NB4 (cell line): ENCODE measurements at places on chromosomes 1 and 21.
A peak's percentile ranks its signal among the peaks of the same experiment; 100 is the strongest.

DNA sequence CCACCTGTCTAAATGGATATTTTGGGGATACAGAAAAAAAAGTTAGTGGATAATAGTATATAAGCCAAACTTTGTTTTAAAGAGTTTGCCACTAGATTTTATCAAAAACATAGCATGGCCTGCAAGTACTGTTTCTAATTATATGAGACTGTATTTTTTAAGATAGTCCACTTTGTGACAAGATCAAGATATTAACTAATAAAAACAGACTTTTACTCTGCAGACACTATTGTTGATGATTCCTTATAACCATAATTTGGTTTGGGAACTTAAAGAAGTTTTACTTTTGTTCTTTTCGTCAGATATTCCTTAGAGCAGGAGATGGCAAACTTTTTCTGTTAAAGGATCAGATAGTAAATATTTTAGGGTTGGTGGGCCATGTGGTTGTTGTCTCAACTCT, 36.4 kb downstream of the SMG7 start:
- DNase-seq, result no peak

- no peak for DNase-seq
These were observed 12.3 kb upstream of the HSD11B1 start for GRCh38 chr1:209692296-209692695.

- DNase-seq, result no peak
These were observed 954 bp downstream of the MARK1 start for GRCh38 chr1:220528679-220529501.

DNA sequence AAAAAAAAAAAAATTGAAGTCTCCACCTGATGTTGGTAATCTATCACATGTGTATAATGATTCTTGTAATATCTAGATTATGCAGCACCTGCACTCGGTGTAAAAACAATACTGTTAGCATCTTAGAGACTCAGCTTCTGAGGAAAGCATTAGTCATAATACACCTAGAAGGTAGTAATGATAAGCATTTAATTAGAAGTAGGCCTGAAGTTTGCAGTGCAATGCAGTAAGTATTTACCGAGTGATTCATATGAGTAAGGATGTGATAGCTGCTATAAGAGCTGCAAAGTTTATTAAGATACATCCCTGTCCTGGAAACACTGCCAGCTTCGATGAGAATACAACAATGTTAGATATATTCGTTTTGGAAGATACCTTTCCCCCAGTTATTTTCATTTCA, 196.4 kb downstream of the GREM2 start:
- DNase-seq, result no peak

- DNase-seq, result no peak
These were observed 5.3 kb downstream of the CELSR2 start for GRCh38 chr1:109254621-109255096.

- no peak for DNase-seq
These were observed 48.5 kb downstream of the SCCPDH start for GRCh38 chr1:246772686-246773085.

DNA sequence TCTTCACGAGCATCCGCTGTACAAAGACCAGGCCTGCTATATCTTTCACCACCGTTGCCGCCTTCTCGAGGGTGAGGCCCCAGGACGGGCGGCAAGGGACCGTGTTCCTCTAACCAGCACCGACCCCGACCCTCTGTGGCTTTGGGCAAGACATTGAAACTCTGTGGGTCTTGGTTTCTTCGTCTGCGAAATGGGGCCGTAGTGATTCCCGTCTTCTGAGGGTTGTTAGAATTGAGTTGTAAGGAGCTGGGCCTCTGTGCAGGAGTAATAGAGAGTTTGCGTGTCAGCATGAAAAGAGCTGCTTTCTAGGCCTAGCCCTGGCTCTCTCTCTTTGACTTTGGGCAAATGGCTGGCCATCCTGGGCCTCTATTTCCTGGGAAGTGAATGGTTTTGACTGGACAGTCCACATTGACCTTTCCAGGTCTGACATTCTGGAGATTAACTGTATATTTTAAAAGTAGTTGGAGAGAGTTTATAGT, 591 bp downstream of the MRPL37 start:
- no peak for DNase-seq

DNA sequence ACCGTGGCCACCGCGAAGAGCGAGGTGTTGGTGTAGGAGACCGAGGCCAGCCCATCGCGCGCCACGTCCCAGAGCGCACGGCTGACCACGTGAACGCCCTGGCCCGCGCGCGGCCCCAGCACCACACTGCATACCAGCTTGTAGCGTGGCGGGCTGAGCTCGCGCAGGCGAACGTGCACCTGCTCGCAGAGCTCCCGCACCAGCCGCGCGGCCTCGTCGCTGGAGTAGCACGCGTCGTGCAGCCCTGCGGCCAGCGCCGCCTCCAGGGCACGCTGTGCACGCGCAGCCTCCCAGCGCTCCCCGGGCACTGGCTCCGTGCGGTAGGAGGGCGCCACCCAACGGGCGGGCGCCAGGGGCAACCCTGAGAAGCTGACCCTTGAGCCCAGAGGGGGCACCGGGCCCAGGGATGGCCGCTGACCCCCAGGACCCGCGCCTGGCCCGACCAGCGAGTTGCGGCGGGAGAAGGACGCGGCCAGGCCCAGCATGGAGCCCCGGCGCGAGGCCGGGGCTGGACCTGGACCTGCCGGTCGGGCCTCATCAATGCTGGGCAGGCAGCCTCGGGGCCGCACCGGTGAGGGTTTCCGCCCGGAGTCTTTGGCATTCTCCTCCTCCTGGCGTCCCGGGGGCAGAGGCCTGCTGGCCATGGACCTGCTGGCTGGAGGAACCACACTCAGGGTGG, 987 bp downstream of the DYNLT4 start:
- DNase-seq, result no peak

GRCh38 chr1:90501281-90501680, 215.8 kb downstream of the BARHL2 start:
- DNase-seq, result no peak

DNA sequence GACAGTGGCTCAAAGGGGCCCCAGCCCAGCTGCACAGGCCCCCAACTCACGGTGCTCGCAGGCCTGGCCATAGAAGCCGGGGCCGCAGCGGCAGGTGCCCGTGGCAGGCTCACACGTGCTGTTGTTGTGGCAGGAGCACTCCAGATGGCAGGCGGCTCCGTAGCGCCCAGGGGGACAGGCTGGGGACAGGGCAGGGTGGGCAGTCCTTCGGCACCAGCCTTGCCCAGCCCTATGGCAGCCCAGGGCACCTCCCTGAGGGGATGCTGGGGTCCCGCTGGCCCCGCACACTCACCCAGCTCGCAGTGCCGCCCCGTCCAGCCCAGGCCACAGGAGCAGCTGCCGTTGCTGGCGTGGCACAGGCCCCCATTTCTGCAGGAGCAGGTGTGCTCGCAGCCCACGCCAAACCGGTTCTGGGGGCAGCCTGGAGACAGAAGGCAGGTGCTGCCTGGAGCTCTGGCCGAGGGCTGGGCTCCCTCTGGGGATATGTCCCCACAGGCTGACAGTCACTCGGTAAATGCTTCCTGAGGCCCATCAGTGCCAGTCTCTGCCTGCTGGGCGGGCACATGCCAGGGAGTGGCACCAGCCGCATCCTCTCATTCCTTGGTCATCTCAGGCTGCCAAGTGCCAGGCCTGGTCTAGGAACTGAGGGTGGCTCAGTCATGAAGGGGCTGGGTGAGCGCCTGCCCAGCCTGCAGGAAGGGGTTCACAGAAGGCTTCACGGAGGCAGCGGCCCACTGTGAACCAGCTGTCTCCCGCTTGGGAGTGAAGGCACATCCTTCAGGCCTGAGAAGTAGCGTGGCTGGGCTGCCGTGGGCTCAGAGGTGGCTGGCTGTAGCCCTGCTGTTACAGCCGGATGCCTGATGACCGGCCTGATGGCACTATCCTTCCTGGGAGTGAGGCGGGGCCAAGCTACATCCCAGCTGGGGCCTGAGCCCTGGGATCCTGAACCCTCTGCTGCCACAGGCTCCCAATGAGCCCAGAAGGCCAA, 40.1 kb downstream of the ARHGEF16 start:
- no peak for DNase-seq

- no peak for DNase-seq
These were observed 1.1 kb downstream of the UBE2J2 start for GRCh38 chr1:1272341-1273208.

DNA sequence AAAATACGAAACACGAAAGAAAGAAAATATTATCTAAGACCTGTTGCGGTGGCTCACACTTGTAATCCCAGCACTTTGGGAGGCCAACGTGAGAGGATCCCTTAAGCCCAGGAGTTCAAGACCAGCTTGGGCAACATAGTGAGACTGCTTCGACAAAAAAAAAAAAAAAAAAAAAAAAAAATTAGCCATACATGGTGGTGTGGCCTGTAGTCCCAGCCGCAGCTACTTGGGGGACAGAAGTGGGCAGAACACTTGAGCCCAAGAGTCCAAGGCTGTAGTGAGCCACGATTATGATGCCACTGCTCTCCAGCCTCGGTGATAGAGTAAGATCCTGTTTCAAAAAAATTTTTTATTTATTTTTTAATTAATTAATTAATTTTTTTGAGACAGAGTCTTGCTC, 1.5 kb upstream of the RAB13 start:
- no peak for DNase-seq

GRCh38 chr1:93447481-93448291, at the start of gene FNBP1L:
FNBP1L (plus strand) TSS chr1:93448118; CDS start chr1:93448282, 164 bp downstream.
- peak; percentile 65 for DNase-seq

DNA sequence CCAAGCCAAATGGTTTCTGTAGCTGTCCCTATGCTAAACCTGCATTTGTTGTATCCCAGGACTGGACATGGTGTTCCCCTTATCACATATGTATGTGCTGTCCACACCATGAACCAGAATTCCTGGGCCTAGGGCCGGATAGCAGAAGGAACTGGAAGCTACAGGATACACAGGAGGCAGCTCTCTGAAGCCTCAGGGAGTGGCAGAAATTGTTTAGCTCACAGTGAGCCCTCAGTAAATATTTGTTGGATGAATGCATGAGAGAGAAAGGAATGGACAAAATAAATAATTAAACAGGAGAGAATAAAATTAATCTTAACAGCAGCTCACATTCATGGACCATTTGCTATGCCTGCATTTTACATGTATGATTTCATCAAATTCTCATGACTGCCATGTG, 2.1 kb downstream of the NIPAL3 start:
- DNase-seq, result no peak

DNA sequence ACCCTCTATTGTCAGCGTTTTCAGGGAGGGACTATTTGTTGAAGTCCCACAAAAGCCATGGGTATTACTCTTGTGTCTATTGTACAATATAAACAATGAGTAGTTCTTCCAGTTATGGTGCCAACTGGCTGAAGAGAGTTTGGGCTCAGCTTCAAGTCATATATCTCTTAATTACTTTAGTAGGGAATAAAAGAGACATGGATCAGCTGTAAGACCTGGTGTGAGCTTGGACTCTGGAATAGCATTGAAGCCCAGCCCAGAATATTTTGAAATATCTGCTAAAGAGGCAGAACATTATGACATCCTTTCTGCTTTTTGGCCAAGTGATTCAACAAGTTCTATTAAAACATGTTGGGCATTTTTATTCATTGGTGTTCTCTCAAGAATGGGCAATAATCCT, 224.9 kb downstream of the BACH1 start:
- DNase-seq, result no peak

GRCh38 chr1:157069601-157070000, 24.1 kb upstream of the ARHGEF11 start:
- DNase-seq, result no peak

GRCh38 chr1:213679153-213679552, 308.6 kb upstream of the PROX1 start:
- no peak for DNase-seq

DNA sequence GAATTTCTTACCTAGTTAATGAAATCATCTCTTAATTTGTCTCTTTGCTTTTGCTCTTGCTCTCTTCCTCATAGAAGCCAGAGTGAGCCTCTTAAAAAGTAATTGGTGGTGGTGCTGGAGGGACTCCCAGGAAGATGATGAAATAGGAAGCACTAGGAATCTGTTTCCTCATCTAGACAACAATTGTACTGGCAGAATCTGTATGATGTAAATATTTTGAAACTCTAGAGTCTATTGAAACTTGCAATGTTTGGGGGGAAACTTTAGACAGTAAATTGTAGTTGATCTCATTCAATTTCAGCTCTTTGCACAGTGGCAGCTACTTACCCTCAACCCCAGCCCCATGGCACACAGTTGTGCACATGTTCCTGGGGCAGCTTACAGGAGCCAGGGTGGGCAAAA, 10.6 kb downstream of the RGSL1 start:
- DNase-seq, result peak; percentile 85

DNA sequence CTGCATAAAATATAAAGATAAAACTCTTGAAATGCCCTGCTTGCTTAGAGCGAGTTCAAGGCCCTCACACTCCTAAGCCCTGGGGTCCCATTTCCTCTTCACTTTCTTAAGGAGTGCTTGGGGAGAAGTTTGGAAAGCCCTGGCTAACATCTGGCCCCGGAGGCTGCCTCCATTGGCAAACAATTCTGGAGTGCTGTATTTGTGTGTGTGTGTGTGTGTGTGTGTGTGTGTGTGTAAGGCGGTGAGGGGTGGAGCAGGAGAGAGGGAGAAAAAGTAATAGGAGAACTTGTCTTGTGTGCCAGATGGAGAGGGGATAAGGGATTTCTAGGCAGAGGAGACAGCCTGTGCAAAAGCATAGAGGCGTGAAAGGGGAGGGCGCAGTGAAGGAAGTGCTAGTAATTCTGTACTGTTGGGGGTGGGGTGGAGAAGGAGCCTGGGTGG, 578 bp upstream of the TRIM62 start:
- no peak for DNase-seq

DNA sequence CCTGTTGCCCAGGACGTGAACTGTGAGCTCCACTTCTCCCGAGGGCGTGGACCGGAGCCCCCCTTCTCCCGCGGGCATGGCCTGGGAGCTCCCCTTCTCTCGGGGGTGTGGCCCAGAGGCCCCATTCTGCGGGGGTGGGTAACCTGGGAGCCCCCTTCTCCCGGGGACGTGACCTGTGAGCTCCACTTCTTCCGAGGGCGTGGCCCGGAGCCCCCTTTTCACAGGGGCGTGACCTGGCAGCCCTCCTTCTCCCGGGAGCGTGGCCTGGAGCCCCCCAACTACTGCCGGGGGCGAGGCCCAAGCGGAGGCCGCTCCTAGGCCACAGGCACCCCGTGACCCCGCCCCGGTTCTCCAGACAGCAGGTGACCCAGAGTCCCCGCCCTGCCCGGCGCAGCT, 320 bp downstream of the C1orf174 start:
- no peak for DNase-seq

DNA sequence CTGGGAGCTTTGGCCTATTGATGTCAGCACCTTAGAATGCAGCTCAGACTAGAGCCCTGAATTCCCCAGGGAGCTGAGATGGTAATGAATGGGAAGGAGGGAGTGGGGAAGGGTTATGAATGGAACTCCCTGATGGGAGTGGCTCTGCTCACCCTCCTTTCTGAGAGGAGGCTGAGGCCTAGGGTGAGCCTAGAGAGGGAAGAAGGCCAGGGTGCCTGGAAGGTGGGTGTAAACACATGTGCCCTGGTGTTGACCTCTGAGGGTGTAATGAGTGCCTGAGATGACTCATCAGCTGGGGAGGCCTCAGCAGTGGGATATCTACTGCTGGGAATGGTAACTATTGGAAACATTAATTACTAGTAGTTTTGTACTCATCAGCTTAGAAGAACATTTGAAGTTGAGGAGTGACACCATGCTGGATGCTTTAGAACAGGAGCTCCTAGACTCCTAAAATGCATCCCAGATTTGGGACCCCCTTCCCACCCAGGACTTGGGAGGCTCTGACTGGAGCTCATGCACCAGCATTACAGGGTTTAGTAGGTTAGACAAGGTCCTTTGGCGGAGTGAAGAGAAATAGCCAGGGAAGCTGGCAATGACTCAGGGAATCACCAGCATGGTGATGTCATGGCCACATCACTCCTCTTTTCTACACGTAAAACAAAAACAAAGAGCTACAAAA, 16.0 kb upstream of the PIGV start:
- DNase-seq, result peak; percentile 69
